ENCODE measurements at places on chromosomes 6 and 20. TPM values are rescaled to one million over a fixed set of nuclear protein-coding genes. Genes with fewer than 3 reads are reported as not detected.

DNA sequence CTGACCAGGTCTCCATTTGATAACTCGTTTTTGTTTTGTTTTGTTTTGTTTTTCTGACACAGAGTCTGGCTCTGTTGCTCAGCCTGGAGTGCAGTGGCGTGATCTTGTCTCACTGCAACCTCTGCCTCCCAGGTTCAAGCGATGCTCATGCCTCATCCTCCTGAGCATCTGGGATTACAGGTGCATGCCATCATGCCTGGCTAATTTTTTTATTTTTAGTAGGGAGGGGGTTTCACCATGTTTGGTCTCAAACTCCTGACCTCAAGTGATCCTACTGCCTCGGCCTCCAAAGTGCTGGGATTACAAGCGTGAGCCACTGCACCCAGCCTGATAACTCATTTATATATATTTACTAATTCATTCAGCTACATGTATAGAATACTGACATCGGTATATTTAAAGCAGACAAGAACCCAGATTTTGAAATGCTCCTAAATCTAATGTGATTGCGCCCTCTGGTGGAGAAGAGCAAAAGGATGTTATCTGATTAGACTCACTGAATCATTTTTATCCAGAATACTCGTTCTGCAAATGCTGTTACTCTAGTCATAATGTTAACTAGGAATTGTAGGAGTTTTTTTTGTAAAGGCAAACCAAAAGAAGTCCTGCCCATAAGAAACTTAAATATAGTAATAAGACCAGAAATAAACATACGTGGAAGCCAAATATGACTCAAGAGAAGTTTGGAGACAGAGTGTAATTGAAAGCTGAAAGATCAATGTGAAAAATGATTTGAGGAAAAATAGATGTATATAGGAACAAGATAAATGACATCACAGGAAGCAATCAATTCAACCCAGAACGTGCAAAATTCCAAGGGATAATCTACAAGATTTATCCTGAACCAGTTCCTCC is 5.3 kb upstream of the COL12A1 start:
- peak; percentile 66 for DNase-seq
- no peak overlapping the region for H3K4me3 ChIP-seq

DNA sequence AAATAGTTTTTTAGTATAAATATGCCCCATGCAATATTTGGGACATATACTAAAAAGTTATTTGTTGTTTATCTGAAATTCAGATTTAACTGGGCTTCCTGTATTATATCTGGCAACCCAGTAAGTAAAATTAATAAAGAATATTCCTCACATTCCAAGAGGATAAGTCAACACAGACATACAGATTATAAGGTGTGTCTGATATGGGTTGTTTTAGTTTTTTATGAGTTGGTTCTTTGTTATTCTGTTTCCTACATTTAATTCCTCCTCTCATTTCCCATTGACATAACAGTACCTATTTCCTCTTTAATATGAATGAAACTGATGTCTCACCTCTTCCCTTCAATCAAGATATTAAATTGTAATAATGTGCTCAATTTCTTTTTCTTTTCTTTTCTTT is 1.7 kb upstream of the PLA2G7 start:
- no peaks in the 10 kb centered on the region for H3K36me3 ChIP-seq
- H3K4me1 ChIP-seq: peaks cover 9% of the 10 kb centered on the region
- H3K4me3 ChIP-seq: no peak overlapping the region
- peaks cover 45% of the 10 kb centered on the region for H3K27me3 ChIP-seq
- H3K27ac ChIP-seq: no peak overlapping the region

The CITED2 gene
- total RNA-seq: 22.9 TPM

The POLH gene
- 68.6 TPM for total RNA-seq

The PLCG1 gene
- 136 TPM for total RNA-seq

The ACTL10 gene
- total RNA-seq: 1.0 TPM

The LPA gene
- total RNA-seq: not detected

The EYA2 gene
- total RNA-seq: not detected

The PKIB gene
- total RNA-seq: not detected

Data from activated naive CD4-positive, alpha-beta T cell treated with anti-CD3 and anti-CD28 coated beads for 36 hours (primary cell).